WTC11 (cell line): ENCODE measurements at places on chromosomes 3 and 15. TPM values are rescaled to one million over a fixed set of nuclear protein-coding genes. Genes with fewer than 3 reads are reported as not detected.

DNA sequence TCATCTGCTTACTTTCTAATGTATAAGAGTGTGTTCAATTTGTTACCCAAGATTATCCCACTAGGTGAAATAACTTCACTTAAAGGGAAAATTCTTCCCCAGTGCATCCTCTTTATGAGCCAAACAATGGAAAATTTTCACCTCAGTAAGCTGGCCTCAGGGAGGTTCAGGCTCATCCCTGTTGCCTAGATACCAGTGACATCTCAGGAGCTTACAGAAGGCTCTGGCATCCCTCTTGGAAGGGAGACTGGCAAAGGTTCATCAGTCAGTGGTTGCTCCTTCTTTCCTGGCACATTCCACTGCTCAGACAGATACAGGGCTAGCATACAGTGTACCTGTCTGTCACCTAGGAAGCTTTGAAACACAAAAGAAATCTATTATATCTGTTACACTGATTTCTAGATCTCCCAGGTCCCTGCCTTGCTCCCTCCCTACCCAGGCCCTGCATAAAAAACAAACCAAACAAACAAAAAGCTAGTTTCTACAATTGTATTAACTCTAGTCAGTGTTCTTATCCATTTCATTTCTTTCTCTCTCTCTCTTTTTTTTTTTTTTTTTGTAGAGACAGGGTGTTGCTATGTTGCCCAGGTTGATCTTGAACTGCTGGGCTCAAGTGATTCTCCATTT, 1.7 kb downstream of the IP6K2 start:
- no peak for DNase-seq

DNA sequence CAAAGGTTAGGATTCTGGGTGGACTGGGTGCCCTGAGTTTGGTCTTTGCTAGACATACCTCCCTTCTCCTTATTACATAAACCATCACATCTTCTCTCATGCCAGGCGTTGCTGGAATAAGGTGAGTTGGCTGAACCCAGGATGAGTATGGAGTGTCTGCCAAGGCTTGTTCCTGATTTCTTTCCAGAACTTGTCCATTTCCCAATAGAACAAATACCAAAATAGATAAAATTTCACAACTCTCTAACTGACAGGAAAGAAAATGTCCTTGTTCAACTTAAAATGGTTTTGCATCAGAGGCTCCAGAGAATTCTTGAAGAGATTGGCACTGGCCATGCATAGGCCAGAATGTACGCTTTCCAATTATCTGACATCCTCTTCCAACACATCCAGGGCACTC, 291.9 kb downstream of the IGSF11 start:
- no peak for DNase-seq

GRCh38 chr15:23854203-23854911, 167.3 kb upstream of the NDN start:
- DNase-seq: no peak

Gene GOLGA8J
- 0.11 to 0.33 TPM in 2 of 3 replicates, not detected in the other for total RNA-seq

GRCh38 chr3:71979175-71979574, 194.2 kb upstream of the PROK2 start:
- DNase-seq: no peak

Gene RASL12
- 5.6 to 6.8 TPM (median 6.5 TPM) in 3 replicates for total RNA-seq

DNA sequence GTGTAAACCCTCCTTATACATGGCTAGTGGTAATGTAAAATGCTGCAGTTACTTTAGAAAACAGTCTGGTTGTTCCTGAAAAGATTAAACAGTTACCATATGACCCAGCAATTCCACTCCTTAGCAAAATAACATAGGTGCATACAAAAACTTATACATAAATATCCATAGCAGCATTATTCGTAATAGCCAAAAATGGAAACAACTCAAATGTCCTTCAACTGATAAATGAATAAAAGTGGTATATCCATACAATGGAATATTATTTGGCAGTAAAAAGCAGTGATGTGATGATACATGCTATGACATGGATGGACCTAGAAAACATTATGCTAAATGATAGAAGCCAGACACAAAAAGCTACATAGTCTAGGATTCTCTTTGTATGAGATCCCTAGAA, 31.6 kb upstream of the SIN3A start:
- DNase-seq: no peak

Gene BTLA
- total RNA-seq: 0.14 to 0.37 TPM in 2 of 3 replicates, not detected in the other

Gene INKA1
- 1.4 to 2.0 TPM (median 1.5 TPM) in 3 replicates for total RNA-seq

DNA sequence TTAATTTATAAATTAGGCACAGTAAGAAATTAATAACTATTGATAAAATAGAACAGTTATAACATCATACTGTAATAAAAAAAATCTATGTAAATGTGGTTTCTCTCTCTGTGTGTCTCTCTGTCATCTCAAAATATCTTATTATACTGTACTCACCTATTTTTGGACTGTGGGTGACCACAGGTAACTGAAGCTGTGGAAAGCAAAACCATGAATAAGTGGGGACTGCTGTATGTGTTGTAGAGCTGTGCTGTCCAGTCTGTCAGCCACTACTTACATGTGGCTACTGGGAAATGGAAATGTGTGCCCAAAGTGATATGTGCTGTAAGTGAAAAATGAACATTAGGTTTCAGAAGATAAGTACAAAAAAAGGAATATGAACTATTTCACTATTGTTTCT, 145.5 kb downstream of the CNTN4 start:
- DNase-seq: no peak

- DNase-seq: no peak
Measured at GRCh38 chr3:133758964-133759739, 13.0 kb downstream of the TF start.

Gene PSMA4
- 268 to 281 TPM (median 269 TPM) in 3 replicates for total RNA-seq

GRCh38 chr15:66171841-66172240, 81.7 kb downstream of the MEGF11 start:
- DNase-seq: no peak

Gene EMC7
- total RNA-seq: 31.5 to 34.6 TPM (median 32.1 TPM) in 3 replicates

- DNase-seq: no peak
Measured at GRCh38 chr3:55601366-55602080, 114.4 kb upstream of the WNT5A start.

DNA sequence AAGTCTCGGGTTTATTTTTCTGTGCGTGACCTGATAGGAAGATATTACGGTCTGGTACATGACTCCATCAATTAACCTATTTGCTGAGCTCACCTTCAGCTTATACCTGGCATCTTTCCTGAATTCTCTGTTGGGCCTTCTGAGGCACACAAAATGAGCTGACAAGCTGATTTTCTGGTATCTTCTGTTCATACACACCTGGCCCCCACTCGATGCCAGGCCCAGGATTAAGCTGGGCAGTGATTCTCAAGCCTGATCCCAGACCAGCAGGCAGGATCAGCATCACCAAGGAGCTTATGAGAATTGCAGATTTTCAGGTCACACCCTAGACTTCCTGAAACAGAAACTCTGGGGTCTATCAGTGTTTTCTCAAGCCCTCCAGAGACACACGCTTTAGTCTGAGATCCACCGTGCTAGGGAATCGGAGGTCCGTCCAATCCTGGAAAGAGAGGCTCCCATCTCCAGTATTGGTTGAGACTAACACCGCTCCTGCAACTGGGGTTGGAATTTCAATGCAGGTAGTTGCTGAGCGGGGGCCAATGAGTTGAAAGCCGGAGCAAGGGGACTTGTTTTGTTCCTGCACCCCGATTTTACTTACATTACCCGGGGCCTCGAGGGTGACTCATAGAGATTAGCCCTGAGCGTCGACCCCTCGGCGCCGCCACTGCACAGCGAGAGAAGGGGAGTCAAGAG, 636 bp upstream of the EIF1B start:
- DNase-seq: no peak

Gene AQP9
- total RNA-seq: 0.07 to 0.14 TPM in 2 of 3 replicates, not detected in the other

Gene SCG5
- 14.2 to 28.7 TPM (median 27.2 TPM) in 3 replicates for total RNA-seq

Gene MORC1
- total RNA-seq: not detected in 3 replicates

DNA sequence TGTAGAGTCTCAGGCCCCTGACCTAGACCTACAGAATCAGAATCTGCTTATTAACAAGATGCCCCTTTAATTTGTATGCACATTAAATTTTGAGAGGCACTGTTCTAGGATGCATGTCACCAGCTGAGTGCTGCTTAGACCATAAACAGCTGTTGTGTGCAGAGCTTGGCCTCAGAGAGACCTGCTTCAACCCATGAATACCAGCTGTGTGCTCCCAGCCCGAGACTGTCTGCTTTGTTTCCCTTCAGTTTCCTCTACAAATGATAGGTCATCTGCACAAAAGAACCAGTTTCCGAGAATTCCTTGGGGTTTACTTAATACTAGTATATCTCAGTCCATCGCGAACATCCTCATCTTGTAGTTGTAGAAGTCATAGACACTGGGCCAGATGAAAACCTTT, 158.5 kb upstream of the PFN2 start:
- no peak for DNase-seq

GRCh38 chr3:128174675-128175590, 21.7 kb downstream of the EEFSEC start:
- no peak for DNase-seq

DNA sequence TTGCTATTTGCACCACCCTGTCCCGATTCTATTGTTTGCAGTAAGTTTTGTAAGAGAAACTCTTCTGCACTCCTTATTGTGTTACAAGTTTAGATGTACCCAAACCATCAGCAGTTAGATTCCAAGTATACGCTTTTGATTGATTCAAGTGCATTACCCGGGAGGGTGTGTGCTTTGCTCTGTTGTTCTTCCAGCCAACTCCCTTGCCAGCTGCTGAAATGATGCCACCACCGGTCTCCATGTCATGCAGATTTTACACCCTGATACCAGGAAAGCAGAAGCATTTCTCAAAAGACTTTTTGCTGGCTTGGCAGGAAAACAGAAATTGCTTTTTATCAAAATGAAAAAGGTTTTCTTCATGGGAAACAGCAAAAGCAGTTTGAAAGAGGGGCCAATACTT, 1006.6 kb upstream of the CFAP20DC start:
- DNase-seq: no peak

Gene TERC
- 34.3 to 57.1 TPM (median 48.5 TPM) in 3 replicates for total RNA-seq

DNA sequence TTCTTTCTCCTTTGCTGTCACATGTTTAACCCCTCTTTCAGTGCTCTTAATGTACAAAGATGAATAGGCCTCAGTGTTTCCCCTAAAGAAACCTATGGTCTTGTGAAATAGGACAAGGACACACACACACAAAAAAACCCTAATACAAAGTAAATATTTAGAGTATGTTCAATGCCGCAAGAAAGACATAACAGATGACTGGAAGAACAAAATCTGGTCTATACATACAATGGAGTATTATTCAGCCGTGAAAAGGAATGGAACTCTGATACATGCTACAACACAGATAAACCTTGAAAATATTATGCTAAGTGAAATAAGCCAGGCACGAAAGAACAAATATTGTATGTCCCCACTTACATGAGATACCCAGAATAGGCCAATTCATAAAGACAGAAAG, 123.1 kb downstream of the ADAM10 start:
- no peak for DNase-seq

DNA sequence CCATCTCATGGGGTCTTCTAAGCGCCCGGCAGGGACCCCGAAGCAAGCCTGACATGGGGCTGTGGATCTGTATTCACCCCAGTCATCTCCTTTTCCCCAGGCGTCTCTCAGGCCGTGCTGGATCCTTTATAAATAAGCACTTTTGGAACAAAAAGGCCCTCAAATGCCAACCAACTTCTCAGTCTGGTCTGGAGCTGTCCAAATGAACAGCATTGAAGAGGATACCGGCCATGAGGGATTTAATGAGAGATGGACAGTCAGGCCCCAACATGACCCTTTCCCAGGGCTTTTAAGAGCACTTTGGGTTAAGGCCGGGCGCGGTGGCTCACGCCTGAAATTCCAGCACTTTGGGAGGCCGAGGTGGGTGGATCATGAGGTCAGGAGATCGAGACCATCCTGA, 89.2 kb upstream of the SPATA12 start:
- no peak for DNase-seq

- no peak for DNase-seq
Measured at GRCh38 chr3:169894110-169894509, 17.3 kb upstream of the SAMD7 start.

GRCh38 chr3:48014358-48014757, 1.9 kb downstream of the MAP4 start:
- DNase-seq: no peak
